M059J (cell line): ENCODE measurements at places on chromosomes 7 and 10.
A peak's percentile ranks its signal among the peaks of the same experiment; 100 is the strongest.

GRCh38 chr7:117172283-117172682 is 150.6 kb downstream of the WNT2 start:
- DNase-seq = peak; percentile 2

DNA sequence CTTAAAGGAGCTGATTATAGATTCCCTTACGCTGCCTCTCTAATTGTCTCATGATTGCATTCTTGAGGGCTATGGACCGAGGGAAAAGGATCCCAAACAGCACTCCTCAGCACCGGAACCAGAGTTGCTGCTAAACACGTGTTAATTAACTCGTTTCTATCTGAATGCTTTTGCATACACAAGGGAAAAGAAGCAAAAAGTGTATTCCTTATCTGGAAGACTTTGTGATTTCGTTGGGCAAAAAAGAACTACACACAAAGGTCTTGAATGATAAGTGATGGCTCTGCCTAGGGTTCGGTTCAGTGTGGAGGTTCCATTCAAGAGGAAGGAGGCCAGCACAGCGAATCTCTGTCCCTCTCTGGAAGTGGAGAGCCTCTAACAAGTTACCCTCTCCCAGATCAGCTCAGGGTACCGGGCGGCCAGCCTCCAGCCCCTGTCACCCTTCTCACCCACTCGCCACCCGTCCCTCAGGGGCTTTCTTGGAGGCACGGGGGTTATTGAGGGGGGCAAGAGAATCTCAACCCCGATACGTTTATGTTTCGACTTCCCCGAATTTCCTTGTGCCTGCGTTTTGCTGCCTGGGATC is 515 bp upstream of the SLC4A2 start:
- DNase-seq = peak; percentile 47

DNA sequence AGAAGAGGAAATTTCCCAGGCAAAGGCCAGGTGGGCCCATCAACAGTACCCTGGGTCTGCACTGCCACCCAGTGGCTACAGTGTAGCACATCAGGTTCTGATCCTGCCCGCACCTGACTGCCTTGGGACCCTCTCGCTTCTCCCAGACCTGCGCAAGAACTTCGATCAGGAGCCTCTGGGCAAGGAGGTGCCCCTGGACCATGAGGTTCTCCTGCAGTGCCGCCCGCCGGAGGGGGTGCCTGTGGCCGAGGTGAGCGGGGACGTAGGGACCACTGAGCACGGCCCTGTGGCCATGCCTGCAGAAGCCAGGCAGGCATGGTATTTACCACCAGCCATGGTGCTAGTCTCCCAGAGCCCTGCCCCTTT is 33.9 kb upstream of the SLC29A3 start:
- peak; percentile 26 for DNase-seq

DNA sequence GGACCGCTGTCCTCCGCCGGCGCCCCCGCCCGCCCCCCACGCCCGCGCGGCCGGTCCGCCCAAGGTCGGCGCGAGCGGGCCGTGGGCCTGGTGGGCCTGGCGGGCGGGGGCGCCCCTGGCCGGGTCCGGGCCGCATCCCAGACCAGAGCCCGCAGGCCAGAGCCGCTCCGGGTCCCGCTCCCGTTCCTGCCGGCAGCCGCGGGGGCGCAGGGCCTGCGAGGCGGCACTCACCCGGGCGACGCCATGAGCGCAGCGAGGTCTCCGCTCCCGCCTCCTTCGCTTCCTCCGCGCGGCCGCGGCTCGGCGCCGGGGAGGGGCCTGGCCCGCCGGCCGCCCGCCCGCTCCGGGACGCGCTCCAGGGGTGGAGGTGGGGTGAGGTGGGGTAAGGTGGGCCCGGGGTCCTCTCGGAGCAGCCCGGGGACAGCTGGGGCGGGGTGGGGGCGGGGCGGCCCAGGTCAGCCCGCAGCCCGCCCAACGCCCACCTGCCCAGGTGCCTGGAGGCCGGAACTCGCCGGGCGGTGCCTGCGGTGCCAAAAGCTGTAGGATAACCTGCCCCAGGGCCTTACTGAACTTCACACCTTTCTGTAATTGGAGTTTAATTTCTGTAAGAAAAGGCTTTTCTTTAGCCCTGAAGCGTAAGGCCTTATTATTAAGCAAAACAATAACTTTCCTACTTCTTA is at the start of gene URGCP:
URGCP (minus strand) TSS at position 266 of the 680 bp plus-strand sequence; CDS start at position 245, 21 bp downstream.
- DNase-seq = peak; percentile 45

DNA sequence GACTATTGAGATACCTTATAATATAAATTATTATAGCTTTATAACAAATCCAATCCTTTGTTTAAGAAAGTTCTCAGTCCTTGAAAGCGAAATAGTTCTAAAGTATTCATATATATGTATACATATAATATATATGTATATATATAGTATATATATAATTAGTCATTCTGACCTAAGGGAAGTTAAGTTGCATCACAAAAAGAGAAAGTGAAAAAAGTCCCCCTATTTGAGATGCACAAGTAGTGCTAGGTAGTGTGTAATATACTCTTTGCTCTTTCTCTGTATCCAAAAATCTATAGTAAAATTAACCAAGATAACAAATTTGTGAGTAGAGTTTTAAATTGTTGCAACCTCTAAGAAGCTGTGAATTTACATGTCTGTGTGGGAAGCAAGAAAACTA is 13.3 kb upstream of the IFIT1B start:
- no peak for DNase-seq

GRCh38 chr7:149620961-149621360 is 123.4 kb upstream of the ZNF746 start:
- no peak for DNase-seq

DNA sequence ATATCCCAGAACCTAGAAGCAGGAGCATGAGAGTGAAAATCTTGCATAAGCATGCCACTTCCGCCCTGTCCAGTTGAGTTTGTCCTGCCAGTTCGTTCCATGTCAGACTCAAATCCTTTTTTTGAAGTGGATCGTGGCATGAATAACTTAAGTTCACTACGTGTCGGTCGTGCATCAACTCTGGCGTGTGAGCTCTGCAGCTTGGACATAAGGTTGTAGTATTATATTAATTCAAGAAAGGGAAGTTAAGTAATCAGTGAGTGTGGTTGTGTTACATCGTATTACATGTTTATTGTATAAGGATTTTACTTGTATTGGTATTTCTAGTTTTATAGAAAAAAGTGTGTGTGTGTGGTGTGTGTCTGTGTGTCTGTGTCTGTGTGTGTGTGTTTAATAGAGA is 23.0 kb downstream of the CDC123 start:
- no peak for DNase-seq

- no peak for DNase-seq
Observed at GRCh38 chr10:48442090-48442808, 135.8 kb downstream of the MAPK8 start.

DNA sequence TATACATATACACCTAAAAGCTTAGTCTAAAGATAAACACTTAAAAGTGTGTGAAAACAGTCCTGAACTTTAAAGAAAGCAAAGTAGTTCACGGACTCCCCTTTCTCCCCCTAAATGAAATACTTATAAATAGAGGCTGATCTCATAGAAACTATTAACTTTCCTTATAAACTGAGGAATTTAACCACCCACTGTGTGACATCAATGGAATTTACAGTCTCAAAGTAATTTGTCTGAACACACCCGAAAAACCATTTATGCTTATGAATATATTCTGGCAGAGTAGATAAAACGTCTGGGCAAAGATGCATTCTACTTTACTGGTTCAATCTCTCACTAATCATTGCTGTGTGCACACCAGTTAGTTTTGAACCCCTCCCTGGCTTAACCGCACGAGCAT is 181.8 kb upstream of the DGKB start:
- DNase-seq = no peak

- DNase-seq = no peak
Observed at GRCh38 chr10:122500726-122501125, 39.4 kb downstream of the HTRA1 start.

DNA sequence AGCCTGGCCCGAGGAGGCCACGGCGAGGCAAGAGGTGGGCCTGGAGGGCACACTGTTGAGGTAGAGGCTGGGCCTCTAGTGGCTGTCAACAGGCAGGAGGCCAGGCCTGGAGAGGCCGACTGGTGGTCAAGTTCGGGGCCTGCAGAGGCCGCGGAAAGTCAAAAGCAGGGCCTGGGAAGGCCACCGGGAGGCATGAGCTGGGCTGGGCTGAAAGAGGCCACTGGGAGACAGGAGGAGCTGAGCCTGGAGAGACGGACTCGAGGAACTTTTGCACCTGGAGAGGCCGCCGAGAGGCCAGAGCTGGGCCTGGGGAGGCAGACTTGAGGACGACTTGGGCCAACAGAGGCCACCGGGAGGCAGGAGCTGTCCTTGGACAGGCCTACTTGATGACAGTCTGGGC is 321.2 kb downstream of the ZNF479 start:
- no peak for DNase-seq

- no peak for DNase-seq
Observed at GRCh38 chr10:35341521-35341920, 5.2 kb downstream of the CCNY start.

GRCh38 chr7:22622116-22622785 is 104.7 kb upstream of the IL6 start:
- DNase-seq = no peak

DNA sequence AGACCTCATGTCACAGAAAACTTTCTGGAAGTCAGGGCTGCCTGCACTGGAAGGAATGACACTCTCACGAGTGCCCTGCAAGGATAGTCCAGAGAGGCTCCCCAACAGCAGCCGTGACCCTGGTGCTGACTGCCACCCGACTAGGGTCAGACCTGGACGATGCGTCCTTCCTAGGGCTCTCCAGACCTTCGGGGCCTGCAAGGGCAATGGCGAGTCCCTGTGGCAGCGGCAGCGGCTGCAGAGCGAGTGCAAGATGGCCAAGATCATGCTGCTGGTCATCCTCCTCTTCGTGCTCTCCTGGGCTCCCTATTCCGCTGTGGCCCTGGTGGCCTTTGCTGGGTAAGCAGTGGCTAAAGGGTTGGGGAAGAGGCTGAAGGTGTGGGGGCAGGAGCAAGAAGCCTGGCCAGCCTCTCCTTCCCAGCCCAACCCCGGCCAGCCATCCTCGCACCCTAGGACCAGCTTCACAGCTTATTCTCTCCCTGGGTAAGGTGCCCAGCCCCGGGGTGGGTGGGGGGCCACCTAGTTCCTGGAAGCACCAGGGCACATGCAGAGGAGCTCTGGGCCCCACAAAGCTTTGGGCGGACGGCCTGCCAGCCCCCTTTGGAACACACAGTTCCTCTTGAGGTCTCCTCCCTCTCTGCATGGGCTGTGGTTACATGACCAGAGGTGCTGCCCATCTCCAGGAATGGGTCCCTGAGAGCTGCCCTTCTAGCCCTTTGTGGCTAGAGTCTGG is 5.5 kb downstream of the OPN4 start:
- no peak for DNase-seq

DNA sequence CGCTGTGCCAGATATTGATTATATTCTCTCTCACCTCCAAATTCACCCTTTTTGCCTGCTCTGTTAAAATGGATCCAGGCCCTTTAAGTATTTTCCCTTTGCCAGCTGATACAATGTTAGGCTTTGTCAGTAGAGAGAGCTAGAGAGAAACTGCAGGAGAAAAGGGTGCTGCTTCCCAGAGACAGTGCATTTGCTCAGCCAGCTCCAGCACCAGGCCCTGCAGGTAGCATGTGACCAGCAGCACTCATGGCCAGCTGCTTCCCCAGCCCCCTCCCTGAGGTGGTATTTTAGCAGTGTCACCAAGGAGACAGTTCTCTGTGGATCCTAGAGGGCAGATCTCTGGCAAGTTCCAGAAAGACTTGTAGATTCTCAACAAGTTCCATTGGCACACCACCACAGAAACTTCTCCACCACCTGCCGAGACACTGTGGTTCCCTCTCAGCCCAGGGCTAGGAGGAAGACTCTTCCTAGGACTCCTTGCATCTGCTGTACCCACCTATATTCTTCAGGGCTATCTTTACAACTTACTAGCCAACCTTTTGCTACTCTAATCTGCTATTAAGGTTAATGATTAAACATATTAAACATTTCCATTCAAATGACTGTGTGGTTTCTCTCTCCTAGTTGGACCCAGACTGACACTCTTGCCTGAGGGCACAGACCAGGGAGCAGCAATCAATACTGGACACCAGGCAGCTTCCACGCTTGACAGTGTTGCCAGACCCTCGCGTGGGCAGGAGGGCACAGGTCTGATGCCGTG is 35.6 kb upstream of the ADAM12 start:
- DNase-seq = no peak

GRCh38 chr10:70228491-70228890 is 4.7 kb downstream of the PPA1 start:
- DNase-seq = no peak

GRCh38 chr7:142418326-142418725 is 160.5 kb upstream of the PRSS58 start:
- DNase-seq = no peak

- DNase-seq = peak; percentile 89
Observed at GRCh38 chr10:124906551-124907001, 35.3 kb upstream of the ZRANB1 start.

DNA sequence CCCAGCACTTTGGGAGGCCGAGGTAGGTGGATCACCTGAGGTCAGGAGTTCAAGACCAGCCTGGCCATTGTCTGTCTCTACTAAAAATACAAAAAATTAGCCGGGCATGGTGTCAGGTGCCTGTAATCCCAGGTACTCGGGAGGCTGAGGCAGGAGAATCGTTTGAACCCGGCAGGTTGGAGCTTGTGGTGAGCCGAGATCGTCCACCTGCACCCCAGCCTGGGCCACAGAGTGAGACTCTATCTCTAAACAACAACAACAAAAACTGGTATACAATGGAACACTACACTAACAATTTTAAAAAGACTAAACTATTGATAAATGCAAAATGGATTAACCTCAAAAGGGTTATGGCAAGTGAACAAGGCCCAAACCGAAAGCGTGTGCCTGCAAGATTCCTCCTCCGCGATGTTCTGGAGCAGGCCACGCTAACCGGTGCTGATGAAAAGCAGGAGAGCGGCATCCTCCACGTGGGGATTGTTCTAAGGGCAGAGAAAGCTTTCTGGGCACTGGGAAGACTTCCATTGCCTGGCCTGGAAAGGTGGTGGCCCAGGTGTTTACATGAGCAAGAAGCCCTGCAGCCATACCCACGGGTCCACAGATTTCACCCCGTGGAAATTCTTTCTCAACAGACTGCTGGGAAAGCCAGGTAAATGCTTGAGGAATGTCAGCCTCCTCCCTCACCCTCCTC is 53.8 kb downstream of the PDGFA start:
- DNase-seq = no peak

GRCh38 chr10:118926072-118926417 is 103.5 kb upstream of the NANOS1 start:
- no peak for DNase-seq

DNA sequence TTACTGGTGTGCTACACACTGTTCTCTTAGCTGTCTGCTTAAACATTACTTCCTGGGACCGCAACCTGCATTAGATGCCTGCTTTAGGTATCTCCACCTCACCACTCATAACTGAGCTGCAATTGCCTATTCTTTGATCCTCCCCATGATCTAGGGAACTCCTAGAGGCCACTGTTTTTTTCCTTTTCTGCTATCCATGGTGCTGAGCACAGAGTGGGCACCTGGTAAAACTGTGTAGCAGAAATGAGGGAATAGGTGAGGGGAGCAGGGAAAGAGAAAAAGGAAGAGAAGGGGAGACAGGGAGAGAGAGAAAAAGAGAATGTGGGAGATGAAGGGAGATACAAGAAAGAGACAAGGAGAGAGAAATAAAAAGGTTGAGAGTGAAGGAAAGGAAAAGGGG is 434.9 kb downstream of the ADRA2A start:
- DNase-seq = no peak

DNA sequence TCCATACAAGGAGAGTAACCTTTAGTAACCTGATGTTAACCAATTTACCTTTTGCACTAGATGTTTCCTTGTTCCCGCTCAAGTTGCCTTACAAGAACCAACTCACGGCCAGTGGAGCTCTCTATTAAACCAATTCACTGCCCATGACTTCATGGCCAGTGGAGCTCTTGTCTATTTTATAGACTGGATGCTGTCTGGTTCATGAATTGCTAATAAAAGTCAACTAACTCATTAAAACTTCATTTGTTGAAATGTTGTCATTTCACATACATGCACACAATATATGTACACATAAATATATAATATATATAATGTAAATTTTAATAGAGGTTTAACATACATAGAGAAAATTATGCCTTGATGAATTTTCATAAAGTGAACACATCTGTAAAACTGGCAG is 216.3 kb downstream of the RNLS start:
- DNase-seq = no peak
